Gastroesophageal sphincter (tissue), 4 donors: ENCODE measurements at places on chromosomes 1 and 21.
A peak's percentile ranks its signal among the peaks of the same experiment; 100 is the strongest.

DNA sequence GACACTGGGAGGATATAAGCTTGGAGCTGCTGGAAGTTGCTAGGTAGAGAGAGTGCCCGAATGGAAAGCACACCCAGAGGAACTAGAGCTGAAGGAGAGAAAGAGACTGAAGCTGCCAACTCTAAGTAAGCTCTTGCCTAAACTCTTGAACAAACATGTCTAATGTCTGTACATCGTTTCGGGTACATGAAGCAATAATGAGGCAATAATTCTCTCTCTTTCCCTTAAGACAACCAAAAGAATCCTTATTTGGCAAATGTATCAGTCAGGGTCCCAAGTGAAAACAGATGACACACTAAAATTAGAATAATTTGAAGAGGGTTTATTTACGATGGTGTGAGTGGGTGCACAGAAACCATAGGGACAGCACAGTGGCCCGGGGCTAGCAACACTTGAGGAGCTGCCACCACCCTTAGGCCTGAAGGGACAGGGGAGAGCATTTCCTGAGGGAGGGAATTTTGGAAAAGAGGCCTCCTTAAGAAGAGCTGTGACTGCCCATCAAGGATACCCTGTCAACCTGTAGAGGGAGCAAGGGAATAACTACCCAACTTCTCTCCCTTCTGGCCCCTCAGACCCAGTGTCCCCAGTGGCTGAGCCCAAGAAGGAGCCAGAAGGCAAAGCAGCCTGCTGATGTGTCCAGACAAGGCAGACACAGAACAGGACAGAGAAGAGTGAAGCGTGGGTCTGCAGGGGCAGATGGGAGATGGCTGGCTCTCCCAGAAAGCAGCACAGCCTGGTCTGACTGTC, 36.1 kb upstream of the KHDRBS1 start:
- H3K4me3 ChIP-seq, result no peak overlapping the region
- H3K36me3 ChIP-seq, result no peaks in the 10 kb centered on the region

DNA sequence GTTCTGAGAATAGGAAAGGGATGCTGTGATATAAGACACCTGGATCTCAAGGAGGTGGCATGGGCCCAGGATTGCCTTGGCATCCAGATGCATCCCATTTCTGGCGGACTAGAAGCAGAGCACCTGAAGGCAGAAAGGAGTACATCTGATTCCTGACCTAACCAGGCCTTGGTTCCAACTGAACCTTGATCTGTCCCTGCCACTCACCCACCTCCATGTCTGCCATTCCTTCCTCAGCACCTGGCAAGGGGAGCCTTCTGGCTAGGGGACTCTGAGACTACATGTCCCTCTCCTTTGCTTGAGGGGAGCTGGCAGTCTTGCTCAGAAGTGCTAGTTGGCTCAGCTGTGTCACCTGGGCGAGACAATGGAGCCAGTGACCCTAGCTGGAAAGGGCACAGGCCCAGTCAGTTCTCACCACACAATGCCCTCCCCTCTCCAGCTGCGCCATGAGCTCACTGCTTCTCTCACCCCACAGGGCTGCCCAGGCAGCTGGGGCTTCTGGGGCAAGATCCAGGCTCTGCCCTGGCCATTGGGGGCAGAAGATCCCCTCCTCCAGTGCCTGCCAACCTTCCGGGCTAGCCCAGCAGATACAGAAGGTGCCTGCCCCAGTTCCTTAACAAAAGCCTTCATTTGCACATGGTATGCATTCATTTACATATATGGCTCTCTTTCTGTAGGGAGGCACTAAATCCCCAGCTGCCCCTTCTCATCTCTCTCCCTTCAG, 2.9 kb downstream of the IGSF8 start:
- no peaks in the 10 kb centered on the region for H3K27me3 ChIP-seq
- H3K4me3 ChIP-seq, result no peak overlapping the region
- H3K4me1 ChIP-seq, result peaks cover 20% of the 10 kb centered on the region
- peak overlapping the region; percentile 97 for H3K27ac ChIP-seq

DNA sequence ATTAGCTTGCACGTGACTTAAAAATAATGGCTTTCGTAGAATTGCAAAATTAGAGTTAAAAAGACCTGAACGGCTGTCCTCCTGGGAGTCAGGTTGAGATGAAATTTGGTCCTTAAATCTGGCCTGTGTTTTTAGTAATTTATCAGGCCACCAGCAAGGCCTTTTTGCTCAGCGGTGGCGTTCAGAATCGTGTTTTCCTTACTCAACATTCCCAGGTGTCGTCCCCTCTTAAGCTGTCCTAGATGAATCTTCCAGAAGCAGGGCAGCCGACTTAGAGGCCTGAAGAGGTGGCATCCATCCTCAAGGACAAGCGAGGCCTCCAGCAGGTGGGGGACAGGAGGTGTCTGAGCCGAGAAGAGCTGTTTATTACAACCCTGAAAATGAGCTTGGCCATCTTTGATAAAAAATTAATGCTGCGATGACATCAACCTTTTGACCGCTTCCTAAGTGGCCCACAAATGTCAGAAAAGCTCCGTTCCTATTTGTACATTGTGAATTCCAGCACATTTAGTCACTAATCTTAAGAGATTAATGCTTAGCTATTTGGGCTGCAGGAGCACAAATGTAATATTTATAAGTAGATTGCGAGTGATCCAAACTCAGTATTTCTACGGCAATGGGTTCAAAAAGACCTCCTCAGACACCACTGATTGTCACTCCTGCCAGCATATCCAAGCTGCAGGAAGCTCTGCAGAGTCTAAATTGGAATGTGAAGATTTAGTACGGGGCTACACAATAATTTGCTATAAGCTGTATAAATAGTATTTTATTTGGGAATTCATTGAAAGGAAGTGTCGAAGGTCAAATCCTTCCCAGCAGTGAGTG, 344.1 kb upstream of the VAMP3 start:
- no peaks in the 10 kb centered on the region for H3K27me3 ChIP-seq
- no peak overlapping the region for H3K27ac ChIP-seq
- H3K4me1 ChIP-seq, result no peaks in the 10 kb centered on the region
- H3K4me3 ChIP-seq, result no peak overlapping the region
- ATAC-seq, result no peak

- no peaks in the 10 kb centered on the region for H3K4me1 ChIP-seq
- H3K27ac ChIP-seq, result no peak overlapping the region
- no peaks in the 10 kb centered on the region for H3K36me3 ChIP-seq
- no peak overlapping the region for H3K4me3 ChIP-seq
- H3K27me3 ChIP-seq, result peaks cover 16% of the 10 kb centered on the region
- ATAC-seq, result no peak
Measured at GRCh38 chr1:226510453-226510852, 38.1 kb upstream of the STUM start.

GRCh38 chr1:184854036-184854435, 99.4 kb upstream of the EDEM3 start:
- no peaks in the 10 kb centered on the region for H3K27me3 ChIP-seq
- peaks cover 15% of the 10 kb centered on the region for H3K36me3 ChIP-seq
- no peak overlapping the region for H3K27ac ChIP-seq
- H3K4me1 ChIP-seq, result peaks cover 9% of the 10 kb centered on the region
- no peak for ATAC-seq

DNA sequence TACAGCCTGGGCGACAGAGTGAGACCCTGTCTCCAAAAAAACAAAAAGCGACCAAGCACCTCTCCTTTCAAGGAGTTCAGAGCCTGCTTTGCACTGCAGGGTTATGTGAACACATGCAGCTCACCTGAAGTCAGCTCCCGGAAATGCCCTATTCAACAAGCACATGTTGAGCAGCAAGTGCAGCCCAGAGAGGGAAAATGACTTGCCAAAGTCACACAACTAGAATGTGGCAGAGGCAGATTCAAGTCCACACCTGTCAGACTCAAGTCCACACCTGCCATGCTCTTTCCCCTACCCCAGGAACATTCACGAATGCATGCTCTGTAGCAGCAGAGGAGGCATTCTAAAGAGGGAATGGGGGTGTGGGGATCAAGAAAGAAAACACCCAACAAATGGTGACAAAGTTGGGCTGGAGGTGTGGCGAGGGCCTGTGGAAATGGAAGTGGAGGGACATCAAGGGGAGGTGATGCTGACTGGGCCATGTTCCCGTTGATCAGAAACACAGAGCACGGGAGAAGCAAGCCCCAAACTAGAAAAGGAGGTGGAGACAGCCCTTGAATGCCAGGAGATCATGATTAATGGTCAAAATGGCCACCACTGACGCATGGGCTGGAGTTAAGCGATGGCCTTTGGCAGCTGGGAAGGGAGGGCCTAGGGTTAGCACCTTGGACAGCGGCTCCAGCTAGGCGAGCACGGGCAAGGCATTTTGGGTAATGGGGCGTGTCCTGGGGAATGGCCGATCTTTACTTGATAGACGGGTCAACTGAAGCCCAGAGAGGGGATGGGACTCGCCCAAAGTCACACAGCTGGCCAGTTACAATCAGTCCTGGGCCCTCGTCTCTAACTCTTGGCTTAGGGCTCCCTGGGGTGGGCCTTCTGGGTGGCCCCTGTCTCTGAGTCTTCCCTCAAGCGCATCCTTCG, 21.5 kb downstream of the RAP1GAP start:
- H3K27ac ChIP-seq, result no peak overlapping the region
- peaks cover 87% of the 10 kb centered on the region for H3K27me3 ChIP-seq
- H3K4me1 ChIP-seq, result peaks cover 22% of the 10 kb centered on the region

DNA sequence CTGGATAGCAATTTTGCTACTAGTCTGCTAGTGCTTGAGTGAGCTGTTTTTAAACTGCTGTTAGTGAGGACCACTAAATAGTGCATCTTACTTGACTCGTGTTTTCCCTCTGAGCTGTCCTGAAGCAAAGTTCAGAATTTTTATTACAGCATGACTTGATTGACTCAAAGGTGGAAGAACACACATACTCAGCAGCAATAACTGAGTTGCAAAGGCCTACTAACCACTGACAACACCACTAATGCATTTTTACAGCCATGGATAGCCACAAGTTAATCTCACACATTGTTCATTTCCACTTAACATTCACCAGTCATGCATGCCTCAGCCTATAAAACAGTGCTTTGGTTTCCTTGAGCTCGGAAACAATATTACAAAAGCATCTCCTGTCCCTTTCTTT, 148.7 kb downstream of the RUNX1 start:
- H3K4me3 ChIP-seq, result no peak overlapping the region
- H3K36me3 ChIP-seq, result no peaks in the 10 kb centered on the region
- no peak for ATAC-seq
- H3K27ac ChIP-seq, result no peak overlapping the region
- H3K27me3 ChIP-seq, result peaks cover 19% of the 10 kb centered on the region
- H3K4me1 ChIP-seq, result no peaks in the 10 kb centered on the region

DNA sequence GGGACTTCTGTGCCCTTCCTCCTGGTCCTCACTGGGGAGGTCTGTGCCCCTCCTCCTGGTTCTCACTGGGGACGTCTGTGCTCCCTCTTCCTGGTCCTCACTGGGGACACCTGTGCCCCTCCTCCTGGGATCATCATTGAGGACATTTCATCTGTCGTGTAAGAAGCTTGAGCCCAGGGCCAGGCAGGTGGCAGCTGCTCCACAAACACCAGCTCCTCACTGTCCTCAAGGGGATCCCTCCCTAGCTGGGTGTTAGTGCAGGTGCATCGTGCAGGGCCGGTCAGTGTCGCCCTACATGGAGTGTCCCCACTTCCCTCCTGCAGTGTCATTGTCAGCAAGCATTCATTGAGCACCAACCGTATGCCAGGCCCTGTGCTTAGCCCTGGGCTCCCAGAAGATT, 312.7 kb downstream of the PTPRU start:
- ATAC-seq, result no peak
- no peak overlapping the region for H3K27ac ChIP-seq
- no peaks in the 10 kb centered on the region for H3K4me1 ChIP-seq
- H3K4me3 ChIP-seq, result no peak overlapping the region
- no peaks in the 10 kb centered on the region for H3K36me3 ChIP-seq

DNA sequence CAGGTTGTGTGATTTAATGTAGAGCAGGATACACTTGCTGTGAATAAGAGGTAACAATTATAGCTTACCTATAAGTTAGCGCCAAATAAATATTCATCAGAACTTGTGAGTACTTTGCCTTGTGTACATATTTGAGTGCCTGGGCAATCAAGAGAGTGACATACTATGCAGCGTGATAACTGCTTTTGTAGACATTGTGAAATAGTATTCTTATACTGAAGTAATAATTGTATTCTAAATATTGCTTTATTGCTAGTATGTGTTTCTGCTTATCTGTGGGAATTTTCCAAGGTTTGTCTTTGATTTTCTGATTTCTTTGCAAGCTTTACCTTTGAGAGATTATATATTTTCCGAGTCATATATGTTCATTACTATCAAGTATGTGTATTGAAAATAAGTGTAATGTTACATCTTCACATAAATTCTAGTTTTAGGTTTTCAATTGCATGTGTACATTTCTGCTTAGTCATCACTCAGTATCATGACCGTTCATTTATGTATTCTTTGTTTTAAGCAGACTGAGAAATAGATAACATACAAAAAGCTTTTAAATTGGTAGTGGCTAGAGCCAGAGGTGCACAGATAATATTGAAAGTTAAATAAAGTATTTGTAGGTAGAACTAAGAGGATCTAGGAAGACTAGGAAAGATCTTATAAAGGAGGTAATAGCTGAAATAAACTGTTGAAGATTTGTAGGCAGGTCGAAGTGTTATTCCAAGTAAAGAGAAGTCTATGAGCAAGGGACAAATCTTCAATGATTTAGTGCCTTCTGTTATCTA, 19.5 kb downstream of the USP25 start:
- no peak overlapping the region for H3K27ac ChIP-seq
- H3K27me3 ChIP-seq, result no peaks in the 10 kb centered on the region
- H3K4me1 ChIP-seq, result peaks cover 3% of the 10 kb centered on the region
- no peak for ATAC-seq

DNA sequence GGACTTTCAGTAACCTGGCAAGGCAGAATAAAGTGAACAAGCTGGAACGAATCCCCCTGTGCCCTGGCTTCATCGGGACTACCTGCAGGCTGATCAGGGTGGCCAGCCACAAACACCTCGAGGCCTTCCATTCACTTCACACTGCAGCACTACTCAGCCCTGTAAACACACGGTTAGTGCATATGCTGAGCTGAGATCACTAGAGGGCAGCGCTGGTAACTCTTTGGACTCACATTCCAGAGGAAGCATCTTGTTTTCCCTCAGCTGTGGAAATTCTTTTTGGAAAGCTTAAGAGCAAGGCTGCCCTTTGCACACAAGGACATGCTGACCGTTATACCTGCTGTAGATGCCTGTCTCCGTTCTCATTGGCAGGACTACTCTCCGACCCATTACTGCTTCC, 32.1 kb downstream of the PCSK9 start:
- no peaks in the 10 kb centered on the region for H3K27me3 ChIP-seq
- peaks cover 97% of the 10 kb centered on the region for H3K36me3 ChIP-seq
- no peaks in the 10 kb centered on the region for H3K4me1 ChIP-seq
- H3K4me3 ChIP-seq, result no peak overlapping the region

DNA sequence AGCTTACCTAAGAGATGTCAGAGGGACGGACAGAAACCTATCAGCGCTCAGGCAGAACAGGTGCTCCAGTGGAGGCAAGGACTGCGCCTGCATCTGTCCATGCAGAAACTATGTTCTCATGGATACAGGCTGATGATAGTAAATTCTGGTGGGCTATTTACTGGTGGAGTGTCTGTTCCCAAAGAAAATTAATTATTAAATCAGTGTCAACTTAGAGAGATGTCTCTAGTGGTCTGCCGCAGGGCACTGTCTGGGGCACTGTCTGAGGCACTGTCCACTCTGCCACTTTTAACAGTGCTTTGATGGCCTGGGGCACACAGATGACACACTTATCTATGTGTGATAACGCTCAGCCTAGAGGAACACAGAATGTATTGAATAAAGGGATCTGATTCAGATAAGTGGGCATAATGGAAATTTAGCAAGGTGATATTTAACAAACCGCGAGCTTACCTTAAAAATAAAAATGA, 148.1 kb downstream of the RGS7 start:
- ATAC-seq, result no peak
- no peak overlapping the region for H3K4me3 ChIP-seq
- no peaks in the 10 kb centered on the region for H3K36me3 ChIP-seq
- no peaks in the 10 kb centered on the region for H3K4me1 ChIP-seq

- no peaks in the 10 kb centered on the region for H3K36me3 ChIP-seq
- no peak overlapping the region for H3K4me3 ChIP-seq
- no peak for ATAC-seq
- no peak overlapping the region for H3K27ac ChIP-seq
- peaks cover 25% of the 10 kb centered on the region for H3K4me1 ChIP-seq
Measured at GRCh38 chr1:206516728-206516990, 9.3 kb downstream of the RASSF5 start.
